ENCODE measurements at places on chromosomes 7 and 10. TPM values are rescaled to one million over a fixed set of nuclear protein-coding genes. Genes with fewer than 3 reads are reported as not detected.

CPN1 gene
- total RNA-seq: not detected

HOXA6 gene
- 43.7 TPM for total RNA-seq

NKX2-3 gene
- total RNA-seq: not detected

ATOH7 gene
- 0.70 TPM for total RNA-seq

SUN3 gene
- total RNA-seq: not detected

TUBAL3 gene
- total RNA-seq: 0.22 TPM

LBX1 gene
- not detected for total RNA-seq

EXOSC1 gene
- 31.2 TPM for total RNA-seq

- DNase-seq: no peak
Measured at GRCh38 chr7:133650069-133650468, 397.2 kb downstream of the EXOC4 start.

DNA sequence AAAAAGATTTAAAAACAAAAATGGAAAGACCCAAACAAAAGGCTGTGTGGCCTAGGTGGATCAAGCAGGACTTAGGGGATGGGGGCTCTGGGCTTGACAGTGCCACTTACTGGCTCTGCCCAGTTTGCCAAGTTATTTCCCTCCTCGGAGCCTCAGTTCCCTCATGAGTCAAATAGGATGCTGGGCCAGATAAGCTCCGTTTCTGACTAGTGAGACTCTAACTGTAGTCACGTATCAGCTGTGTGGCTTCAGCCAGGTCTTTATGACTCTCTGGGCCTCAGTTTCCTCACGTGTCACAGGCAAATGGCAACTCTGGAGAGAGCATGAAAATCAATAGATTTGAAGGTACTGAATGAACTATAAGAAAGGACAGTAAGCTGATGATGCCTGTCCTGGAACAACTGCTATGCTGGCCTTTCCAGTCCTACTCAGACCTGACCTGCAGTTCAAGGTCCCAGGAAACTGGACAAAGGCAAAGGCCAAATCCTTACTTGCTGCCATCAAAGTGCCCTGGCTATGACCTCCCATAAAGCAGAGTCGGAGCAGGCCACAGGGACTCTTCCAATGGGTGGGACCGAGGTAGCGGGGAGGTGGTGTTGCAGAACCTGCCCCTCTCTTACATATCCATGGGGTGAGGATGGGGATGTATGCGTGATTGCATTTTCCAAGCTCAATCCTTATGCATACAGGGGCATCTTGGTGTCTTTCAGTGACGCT is 27.0 kb downstream of the FAM53B start:
- no peak for DNase-seq

GRCh38 chr7:148883266-148884048 is 634 bp downstream of the EZH2 start:
- peak; percentile 41 for DNase-seq

DNA sequence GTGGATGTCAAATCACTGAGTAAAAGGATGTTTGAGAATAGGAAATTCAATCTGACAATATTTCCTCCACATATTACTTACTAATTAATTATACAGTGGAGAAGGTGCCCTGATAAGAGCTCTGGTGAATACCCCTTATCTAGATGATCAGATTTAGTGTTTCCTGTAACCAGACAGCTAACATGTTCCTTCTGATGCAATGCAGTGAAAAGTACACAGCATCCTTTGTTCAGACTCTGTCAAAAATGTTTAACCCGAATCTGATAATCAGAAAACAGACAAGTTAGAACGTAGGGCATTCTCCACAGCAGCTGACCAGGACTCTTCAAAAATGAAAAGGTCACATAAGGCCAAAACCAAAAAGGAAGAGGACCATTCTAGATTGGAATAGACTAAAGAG is 46.2 kb downstream of the WDR11 start:
- DNase-seq: no peak

GRCh38 chr7:95922191-95922590 is 149.8 kb downstream of the DYNC1I1 start:
- DNase-seq: no peak

DNA sequence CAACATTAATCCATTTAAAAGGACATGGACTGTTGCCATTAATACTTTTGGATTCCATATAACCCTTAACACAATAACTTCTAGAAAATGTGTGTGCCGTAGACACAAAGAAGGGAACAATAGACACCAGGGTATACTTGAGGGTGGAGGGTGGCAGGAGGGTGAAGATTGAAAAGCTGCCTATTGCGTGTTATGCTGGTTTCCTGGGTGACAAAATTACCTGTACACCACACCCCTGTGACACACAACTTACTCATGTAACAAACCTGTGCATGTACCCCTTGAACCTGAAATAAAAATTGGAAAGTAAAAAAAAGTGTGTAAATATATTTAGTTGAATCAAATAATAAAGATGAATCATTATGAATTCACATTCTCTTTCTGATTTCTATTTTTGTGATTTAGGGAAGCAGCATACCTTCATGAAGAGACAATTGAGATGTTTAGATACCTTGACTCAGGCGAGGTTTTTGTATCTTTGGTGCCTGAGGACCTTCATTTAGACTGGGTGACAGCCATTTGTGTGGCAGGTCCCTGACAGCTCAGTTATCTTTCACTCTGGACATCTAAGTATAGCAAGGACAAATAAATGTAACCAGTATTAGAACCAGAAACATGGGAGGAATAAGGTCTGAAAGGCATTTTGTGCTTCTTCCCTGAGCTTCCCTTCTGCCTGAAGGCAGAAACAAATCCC is 28.7 kb downstream of the GIMAP8 start:
- no peak for DNase-seq

GRCh38 chr7:40437498-40437897 is 302.7 kb downstream of the SUGCT start:
- no peak for DNase-seq

DNA sequence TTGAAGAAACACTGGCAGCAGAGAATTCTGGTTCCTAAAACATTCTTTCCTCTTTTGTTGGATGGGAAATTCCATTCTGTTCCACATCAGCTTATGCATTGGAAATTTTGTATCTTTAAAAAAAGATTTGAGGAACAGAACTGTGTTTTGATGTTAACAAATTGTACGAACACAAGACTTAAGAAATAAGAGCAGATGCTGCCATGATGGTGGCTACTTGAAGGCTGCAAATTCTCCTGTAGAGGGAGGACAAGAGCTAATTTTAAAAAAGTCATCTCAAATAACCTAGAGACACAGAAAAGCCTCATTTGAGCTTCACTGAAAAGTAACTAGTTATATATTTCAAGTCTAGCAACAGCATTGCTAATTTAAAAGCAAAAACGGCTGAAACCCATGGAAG is 29.8 kb downstream of the NDUFB2 start:
- DNase-seq: no peak

DNA sequence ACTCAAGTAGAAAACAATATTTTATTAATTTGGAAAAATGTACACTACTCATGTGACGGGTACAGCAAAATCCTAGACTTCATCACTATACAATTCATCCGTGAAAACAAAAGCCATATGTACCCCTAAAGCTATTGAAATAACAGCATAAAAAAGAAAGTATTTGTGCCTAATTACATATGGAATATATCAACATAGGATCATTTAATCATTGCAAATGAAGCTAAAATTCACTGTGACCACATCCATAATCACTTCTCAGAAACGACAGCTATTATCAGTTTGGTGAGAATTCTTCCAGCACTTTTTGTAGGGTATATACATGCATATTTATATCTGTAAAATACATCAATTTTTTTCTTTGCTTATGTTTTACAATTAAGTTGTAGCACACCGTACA is 128.0 kb downstream of the ARL4A start:
- no peak for DNase-seq
